ENCODE measurements at places on chromosomes 11 and 22.

- peak; percentile 55 for DNase-seq
- H3K4me1 ChIP-seq: peaks cover 87% of the 10 kb centered on the region
- H3K27ac ChIP-seq: peak overlapping the region; percentile 98
- no peak overlapping the region for H3K4me3 ChIP-seq
Observed at GRCh38 chr11:73388265-73389133, 12.3 kb downstream of the RELT start.

DNA sequence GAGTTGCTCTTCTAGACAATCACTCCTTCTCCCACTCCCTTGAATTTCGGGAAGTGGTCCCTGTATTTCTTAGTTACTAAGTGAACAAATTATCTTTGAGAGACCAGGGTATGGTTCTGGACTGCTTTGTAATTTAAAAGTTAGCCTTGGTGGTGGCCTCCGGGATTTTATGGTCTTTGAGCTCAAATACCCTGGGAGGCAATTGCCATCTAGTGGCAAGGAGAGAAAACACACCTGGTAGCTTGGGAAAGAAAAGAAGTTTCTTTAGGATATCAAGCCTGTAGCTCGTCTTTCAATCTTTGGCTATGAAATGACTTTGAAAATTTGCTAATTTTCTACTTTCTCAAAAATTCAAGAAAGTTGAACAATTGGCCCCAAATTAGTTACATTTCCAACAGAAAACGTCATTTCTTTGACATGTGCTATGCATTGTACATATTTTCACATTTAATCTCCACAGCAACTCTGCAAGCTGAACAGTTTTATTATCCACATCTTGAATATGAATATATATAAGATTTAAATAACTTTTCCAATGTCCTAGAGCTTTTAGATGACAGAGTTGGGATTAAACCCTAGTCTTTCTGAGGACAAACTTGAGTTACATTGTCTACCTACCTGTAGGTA is 39.1 kb downstream of the MMP27 start:
- no peaks in the 10 kb centered on the region for H3K4me1 ChIP-seq
- peak; percentile 55 for DNase-seq
- no peaks in the 10 kb centered on the region for H3K27me3 ChIP-seq
- no peak overlapping the region for H3K27ac ChIP-seq
- no peak overlapping the region for H3K4me3 ChIP-seq

DNA sequence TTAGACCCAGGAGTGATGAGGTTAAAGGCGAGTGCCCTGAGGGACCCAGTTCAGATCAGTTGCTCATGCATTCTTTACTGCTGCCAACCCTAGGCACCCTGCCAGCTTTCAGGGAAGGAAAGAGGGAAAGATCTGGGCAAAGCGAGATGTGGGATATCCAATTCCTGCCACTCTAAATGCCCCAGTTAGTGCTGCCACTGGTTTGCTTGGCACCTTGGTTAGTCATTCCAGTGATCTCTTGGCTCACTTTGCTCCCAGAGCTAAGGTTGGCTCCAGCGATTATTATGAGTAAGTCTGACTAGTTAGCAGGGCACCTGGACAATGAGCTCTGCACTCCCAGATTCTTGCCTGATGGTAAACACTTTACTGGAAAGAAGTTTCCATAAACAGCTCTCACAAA is 85.0 kb downstream of the INSC start:
- H3K4me3 ChIP-seq: no peak overlapping the region
- no peaks in the 10 kb centered on the region for H3K36me3 ChIP-seq
- no peak for DNase-seq
- no peak overlapping the region for H3K27ac ChIP-seq
- no peaks in the 10 kb centered on the region for H3K4me1 ChIP-seq

DNA sequence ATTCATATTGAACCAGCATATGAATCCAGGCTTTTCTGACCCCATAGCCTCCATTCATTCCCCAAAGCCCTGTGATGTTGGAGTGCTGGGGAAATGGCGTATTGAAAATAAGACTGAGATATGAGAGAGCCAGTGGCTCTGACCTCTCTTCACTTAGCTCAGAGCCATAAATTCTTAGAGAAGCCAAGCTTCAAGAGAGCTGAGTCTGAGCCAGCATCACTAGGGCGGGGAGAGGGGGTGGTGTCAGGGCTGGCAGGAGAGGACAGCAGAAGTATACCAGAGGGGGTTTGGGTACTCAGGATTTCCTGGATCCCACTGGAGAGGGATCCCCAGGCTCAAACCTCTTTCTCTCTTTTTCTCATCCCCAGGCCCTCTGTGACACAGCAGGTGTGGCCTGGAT is 16.7 kb upstream of the MOGAT2 start:
- no peaks in the 10 kb centered on the region for H3K4me1 ChIP-seq
- no peaks in the 10 kb centered on the region for H3K27me3 ChIP-seq
- no peak for DNase-seq
- no peaks in the 10 kb centered on the region for H3K36me3 ChIP-seq
- H3K27ac ChIP-seq: no peak overlapping the region
- H3K4me3 ChIP-seq: no peak overlapping the region

GRCh38 chr11:10725114-10725906 is 25.7 kb upstream of the CTR9 start:
- H3K27me3 ChIP-seq: no peaks in the 10 kb centered on the region
- no peak overlapping the region for H3K4me3 ChIP-seq
- H3K36me3 ChIP-seq: no peaks in the 10 kb centered on the region

GRCh38 chr11:119432484-119433357 is 9.7 kb upstream of the THY1 start:
- H3K4me3 ChIP-seq: no peak overlapping the region
- no peak overlapping the region for H3K27ac ChIP-seq
- no peaks in the 10 kb centered on the region for H3K36me3 ChIP-seq
- no peaks in the 10 kb centered on the region for H3K4me1 ChIP-seq
- DNase-seq: no peak
- peaks cover 2% of the 10 kb centered on the region for H3K27me3 ChIP-seq

DNA sequence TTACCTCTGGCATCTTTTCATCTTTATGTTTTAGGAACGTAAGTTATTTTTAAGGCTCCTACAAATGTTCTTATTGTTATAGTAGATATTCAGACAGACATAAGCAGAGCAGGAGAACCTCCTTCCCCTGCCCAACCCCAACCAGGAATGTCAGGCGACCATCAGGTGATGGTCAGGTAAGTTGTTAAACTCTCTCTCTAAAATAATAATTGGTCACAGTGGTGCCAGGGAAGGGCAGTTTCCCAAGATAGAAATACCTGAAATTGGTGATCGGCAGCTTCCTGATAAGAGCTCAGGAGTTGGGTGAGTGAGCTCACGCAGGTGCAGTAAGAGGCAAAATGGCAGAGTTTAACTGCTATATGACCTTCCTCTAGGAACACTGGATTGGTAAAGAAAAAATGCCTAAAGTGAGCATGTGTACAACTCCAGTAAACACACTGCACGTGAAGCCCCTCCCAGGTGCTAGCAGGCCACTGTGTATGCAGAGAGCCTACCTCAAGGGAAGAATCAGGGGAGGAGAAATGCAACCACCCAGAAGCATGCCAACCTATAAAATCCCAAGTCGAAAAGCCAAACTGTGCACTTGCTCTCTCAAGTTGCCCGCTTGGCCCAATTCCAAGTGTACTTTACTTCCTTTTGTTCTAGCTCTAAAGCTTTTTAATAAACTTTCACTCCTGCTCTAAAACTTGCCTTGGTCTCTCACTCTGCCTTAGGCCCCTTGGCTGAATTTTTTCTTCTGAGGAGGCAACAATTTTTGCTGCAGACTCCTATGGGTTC is 273.9 kb downstream of the SBF2 start:
- DNase-seq: no peak
- no peak overlapping the region for H3K27ac ChIP-seq
- no peaks in the 10 kb centered on the region for H3K4me1 ChIP-seq
- no peaks in the 10 kb centered on the region for H3K36me3 ChIP-seq

- peaks cover 2% of the 10 kb centered on the region for H3K36me3 ChIP-seq
- no peaks in the 10 kb centered on the region for H3K27me3 ChIP-seq
Observed at GRCh38 chr22:41106122-41106968, 14.0 kb downstream of the EP300 start.

DNA sequence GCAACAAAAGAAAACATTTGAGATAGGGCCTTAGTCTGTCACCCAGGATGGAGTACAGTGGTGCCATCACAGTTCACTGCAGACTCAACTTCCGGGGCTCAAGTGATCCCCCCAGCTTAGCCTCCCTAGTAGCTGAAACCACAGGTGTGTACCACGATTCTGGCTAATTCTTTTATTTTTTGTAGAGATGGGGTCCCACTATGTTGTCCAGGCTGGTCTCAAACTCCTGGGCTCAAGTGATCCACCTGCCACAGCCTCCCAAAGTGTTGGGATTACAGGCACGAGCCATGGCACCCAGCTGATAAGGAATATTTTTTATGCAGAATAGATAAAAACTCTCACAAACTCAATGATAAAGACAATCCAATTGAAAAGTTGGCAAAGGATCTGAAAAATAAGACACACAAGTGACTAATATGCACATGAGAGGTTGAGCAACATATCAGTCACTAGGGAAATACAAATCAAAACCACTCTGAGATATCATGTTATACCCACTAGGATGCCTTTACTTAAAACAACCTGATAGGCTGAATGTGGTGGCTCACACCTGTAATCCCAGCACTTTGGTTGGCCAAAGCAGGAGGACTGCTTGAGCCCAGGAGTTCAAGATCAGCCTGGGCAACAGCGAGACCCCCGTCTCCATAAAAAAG is 33.9 kb upstream of the CLTCL1 start:
- no peak overlapping the region for H3K4me3 ChIP-seq
- no peak overlapping the region for H3K27ac ChIP-seq
- H3K36me3 ChIP-seq: no peaks in the 10 kb centered on the region

DNA sequence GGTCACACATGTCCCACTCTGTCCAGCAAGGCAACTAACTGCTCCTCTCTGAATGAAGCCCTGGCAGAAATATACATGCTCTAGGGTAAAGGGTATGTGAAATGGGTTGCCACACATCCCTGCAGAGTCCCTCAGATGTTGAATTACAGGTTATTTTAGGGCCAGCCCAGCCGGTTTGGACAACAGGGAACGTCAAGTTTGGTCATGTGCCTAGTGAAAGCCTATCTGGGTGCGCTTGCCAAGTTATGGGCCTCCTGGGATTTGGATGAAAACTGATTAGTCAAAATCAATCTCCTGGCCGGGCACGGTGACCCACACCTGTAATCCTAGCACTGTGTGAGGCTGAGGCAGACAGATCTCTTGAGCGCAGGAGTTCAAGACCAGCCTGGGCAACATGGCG is 10.4 kb downstream of the AP1B1 start:
- H3K27ac ChIP-seq: no peak overlapping the region
- peaks cover 42% of the 10 kb centered on the region for H3K4me1 ChIP-seq
- peaks cover 8% of the 10 kb centered on the region for H3K36me3 ChIP-seq
- no peak for DNase-seq
- H3K4me3 ChIP-seq: no peak overlapping the region

GRCh38 chr22:30309951-30310741 is 16.6 kb downstream of the TBC1D10A start:
- no peaks in the 10 kb centered on the region for H3K27me3 ChIP-seq
- peak; percentile 45 for DNase-seq
- peaks cover 96% of the 10 kb centered on the region for H3K4me1 ChIP-seq
- no peaks in the 10 kb centered on the region for H3K36me3 ChIP-seq
- peak overlapping the region; percentile 69 for H3K27ac ChIP-seq

DNA sequence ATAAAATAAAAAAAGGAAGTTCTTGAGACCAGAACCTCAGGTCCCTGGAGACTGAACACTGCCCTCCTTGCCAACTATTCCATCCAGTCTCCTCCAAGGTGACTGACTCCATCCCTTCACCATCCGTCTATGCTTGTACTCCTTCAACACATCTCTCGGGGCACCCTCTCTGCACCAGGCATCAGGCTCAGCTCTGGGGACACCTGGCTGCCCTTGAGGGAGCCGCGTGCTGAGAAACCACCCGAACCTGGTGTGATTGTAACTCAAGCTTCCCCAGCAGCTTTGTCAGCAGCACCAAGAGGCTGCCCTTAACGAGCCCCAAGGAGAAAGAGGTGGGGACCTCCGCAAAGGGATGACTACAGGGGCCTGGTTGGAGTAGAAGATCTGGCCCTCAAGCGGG is 1.7 kb downstream of the PTPN5 start:
- H3K27ac ChIP-seq: no peak overlapping the region
- H3K36me3 ChIP-seq: no peaks in the 10 kb centered on the region
- no peaks in the 10 kb centered on the region for H3K27me3 ChIP-seq
- DNase-seq: no peak
- no peaks in the 10 kb centered on the region for H3K4me1 ChIP-seq

- no peaks in the 10 kb centered on the region for H3K27me3 ChIP-seq
- no peaks in the 10 kb centered on the region for H3K36me3 ChIP-seq
- H3K4me3 ChIP-seq: no peak overlapping the region
Observed at GRCh38 chr11:83464160-83464944, 178.2 kb upstream of the CCDC90B start.

GRCh38 chr11:34483106-34483874 is 30.3 kb downstream of the ELF5 start:
- no peaks in the 10 kb centered on the region for H3K36me3 ChIP-seq
- H3K4me1 ChIP-seq: no peaks in the 10 kb centered on the region
- no peak for DNase-seq
- no peak overlapping the region for H3K27ac ChIP-seq

DNA sequence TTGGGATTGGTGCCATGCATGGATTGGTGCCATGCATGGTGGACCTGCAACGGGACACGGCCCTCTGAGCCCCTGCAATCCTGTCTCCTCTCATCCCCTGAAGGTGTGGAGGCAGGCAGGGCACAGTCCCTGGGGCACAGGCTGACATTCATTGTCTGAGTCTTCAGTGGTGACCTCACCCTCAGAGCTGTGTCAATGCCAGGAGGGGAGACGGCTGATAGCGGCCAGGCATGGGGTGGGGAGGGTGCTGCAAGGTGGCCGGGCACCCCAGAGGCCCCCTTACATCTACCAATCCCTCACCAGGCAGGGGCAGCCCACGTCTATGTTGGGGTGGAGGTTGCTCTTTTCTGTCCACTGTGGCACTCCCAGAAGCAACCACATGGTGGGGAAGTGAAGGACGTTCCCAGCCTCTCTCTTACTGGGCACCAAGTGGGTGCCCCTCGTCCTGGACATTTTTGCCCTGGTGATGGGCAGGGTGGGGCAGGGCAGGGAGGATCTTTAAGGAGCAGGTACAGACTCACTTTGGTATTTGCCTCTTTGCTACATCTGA is 47.6 kb downstream of the NECTIN1 start:
- H3K4me3 ChIP-seq: no peak overlapping the region
- no peaks in the 10 kb centered on the region for H3K4me1 ChIP-seq
- H3K27me3 ChIP-seq: no peaks in the 10 kb centered on the region
- no peak overlapping the region for H3K27ac ChIP-seq

DNA sequence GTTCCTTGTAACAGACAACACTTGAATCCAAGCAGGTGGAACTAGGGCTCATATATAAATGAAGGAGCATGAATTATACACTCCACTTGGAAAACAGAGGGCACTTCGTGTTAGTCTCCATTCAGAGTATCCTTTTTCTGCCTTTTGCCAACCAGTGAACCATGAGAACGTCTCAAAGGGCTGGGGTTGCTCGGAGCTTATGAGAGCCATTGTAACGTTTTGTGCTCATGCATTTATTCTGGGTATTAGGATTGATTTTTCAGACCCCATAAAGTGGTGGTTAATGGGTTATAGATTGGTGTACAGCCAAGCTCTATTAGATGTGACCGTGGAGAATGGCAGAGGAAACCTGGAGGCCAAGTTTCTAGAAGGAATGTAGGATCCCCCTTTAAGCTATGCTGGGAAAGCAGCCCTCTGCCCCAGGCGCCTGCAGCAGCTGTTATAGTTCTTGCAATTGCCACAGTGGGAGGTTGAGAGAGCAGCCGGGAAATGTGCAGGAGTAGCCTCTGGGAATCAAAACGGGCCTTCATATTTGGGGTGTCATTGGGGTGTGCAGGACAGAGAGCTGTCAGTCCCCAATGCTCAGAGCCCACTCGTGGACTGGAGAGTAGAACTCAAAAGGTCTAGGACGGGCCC is 54.6 kb upstream of the ASPHD2 start:
- H3K4me1 ChIP-seq: no peaks in the 10 kb centered on the region
- H3K36me3 ChIP-seq: no peaks in the 10 kb centered on the region
- H3K27ac ChIP-seq: no peak overlapping the region
- H3K4me3 ChIP-seq: no peak overlapping the region
- no peaks in the 10 kb centered on the region for H3K27me3 ChIP-seq
